ENCODE measurements at places on chromosomes 12 and 14. TPM values are rescaled to one million over a fixed set of nuclear protein-coding genes. Genes with fewer than 3 reads are reported as not detected.

GRCh38 chr14:54104601-54105145 is 148.0 kb upstream of the BMP4 start:
- H3K4me1 ChIP-seq: no peaks in the 10 kb centered on the region
- H3K27ac ChIP-seq: no peak overlapping the region
- H3K27me3 ChIP-seq: no peaks in the 10 kb centered on the region

DNA sequence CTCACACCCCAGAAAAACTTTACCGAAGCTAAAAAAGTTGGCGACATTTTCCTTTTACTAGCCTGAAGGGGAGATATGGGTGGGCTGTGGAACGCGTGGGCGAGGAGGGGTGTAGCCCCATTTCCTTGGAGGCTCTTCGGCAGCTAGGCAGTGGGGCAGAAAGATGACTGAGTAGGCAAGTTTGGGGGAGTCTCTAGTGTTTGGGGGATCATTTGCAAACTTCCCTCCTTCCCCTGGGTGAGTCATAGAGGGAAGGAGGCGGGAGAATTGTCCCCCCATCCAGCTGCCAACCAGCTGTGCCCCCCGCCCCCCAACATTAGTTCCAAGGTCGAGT is 2.3 kb downstream of the GLI1 start:
- H3K4me1 ChIP-seq: peaks cover 24% of the 10 kb centered on the region
- ATAC-seq: no peak
- peak overlapping the region; percentile 83 for H3K4me3 ChIP-seq
- H3K27ac ChIP-seq: no peak overlapping the region
- peaks cover 12% of the 10 kb centered on the region for H3K27me3 ChIP-seq

- H3K4me1 ChIP-seq: no peaks in the 10 kb centered on the region
- ATAC-seq: no peak
- H3K27me3 ChIP-seq: peaks cover 14% of the 10 kb centered on the region
- H3K4me3 ChIP-seq: no peak overlapping the region
These were observed 8.7 kb downstream of the KRT71 start for GRCh38 chr12:52543985-52544883.

DNA sequence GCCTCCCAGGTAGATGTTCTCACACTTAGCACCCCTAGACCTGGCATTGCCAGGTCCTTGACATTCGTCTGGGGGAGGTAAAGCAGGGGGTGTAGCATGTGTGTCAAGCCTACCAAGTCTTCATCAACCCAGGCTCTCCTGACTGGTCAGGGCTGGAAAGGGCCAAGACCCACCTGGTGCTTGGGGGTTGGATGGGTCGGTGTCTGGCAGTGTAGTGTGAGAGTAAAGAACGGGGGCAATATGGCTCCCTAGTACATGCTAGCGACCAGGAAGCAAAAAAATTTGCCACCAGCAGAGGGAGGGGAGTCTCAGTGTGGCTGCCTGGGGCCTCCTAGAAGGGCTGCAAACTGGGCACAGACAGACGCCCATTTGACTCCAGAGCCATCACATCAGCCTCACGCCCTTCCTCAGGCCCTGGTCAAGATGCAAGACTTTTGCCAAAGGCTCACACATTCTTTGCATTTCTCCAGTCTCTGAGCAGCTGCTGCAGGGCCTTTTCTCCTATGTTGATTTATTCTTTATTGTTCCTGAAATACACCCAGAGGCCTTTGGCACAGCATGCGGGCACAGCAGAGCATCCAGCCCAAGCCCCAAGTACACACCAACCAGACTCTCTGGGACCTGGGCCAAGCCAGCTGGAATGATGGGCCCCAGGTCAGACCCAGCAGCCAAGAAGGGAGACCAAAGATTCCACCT is 38.3 kb upstream of the PNMA1 start:
- peak overlapping the region; percentile 91 for H3K4me3 ChIP-seq
- H3K27ac ChIP-seq: peak overlapping the region; percentile 96
- H3K27me3 ChIP-seq: no peaks in the 10 kb centered on the region
- H3K4me1 ChIP-seq: peaks cover 64% of the 10 kb centered on the region
- H3K36me3 ChIP-seq: peaks cover 87% of the 10 kb centered on the region

DNA sequence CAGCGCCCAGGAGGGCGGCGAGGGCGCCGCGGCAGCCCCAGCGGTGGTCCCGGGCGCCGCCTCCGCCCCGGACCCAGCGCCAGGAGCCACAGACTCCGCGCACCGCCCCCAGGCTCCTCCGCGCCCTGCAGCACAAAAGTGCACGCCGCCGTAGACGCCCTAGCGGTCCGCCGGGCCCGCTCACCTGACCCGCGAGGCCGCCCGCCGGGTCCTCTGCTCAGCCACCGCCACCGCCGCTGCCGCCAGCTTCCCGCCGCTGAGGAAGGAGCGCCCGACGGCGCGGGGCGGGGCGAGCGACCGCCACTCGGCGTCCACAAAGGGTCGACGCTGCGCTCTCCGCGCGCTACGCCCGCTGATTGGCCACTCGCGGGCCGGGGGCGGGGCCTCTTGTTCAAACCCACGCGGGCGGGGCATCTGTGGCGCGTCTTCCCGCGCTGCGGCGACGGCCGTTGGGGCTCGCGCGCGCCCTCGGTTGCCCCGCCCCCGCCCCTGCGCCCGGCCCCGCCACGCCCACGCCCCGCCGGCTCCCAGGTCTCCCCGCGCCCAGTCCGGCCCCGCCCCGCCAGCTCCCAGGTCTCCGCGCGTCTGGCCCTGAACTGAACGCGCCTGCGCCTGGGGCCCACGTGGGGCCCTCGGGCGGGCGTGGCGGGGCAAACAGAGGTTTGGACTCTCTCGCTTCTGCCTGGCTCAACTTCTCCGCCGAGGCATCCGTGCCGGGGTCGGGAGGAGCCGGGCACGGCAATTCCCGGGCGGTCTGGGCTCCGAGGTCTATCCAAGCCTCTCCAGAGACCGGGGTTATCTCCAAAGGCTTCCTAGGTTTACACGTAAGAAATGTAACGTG is at the start of gene CDCA4:
TSS of gene CDCA4 (minus strand) at position 269 of the 841 bp plus-strand sequence. CDS start 9,154 bp downstream, outside the sequence.
- H3K27ac ChIP-seq: peak within 1 kb of the TSS; percentile 90
- H3K4me3 ChIP-seq: peak within 1 kb of the TSS; percentile 98
- H3K36me3 ChIP-seq: peaks cover 52% of the 10 kb centered on the region
- H3K4me1 ChIP-seq: peaks cover 50% of the 10 kb centered on the region
- H3K27me3 ChIP-seq: no peaks in the 10 kb centered on the region
- ATAC-seq: peak; percentile 81

- no peaks in the 10 kb centered on the region for H3K4me1 ChIP-seq
- H3K27ac ChIP-seq: peak overlapping the region; percentile 23
- H3K4me3 ChIP-seq: peak overlapping the region; percentile 3
- H3K27me3 ChIP-seq: peaks cover 27% of the 10 kb centered on the region
These were observed 119.3 kb upstream of the OVCH1 start for GRCh38 chr12:29616664-29617406.

DNA sequence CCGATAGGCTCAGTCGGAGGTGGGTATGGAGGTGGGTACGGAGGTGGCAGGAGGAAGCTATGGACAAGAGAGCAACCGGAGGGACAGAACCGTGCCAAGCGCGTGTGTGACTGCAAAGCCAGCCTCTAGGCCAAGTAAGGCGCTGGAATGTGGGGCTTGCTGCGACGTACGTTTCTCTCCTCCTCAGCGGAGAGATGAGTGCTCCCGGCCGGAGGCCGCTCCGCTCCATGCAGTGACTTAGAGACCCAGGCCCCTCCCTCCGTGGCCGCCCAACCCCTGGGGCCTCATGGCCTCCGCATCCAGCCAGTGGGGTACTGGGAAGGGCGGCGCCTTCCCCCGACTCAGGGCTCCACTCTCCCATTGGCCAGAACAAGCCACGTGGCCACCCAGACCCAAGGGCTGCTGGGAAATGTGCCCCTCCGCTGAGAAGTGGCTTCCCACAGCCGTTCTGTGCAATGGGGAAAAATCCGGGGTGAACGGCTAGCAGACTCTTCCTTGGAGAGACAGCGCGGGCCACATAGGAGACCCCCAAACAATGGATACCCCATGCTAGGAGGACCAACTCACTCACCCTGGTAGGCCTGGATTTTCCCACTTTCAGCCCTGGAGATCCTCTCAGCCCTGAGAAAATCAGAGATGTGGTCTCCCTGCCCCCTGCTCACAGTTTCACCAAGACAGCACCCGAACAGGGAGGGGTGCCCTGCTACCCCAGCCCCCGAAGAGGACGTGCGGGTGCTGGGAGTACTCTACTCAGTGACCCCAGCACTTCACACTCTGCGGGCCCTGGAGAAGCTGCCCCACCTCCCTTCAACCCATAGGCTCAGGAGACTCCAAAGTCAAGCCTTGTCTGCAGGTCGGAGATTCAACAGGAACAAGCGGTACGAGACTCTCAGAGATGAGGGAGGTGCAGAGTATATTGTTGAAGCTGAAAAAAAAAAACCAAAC is 66.7 kb downstream of the RIMBP2 start:
- no peak overlapping the region for H3K4me3 ChIP-seq
- no peaks in the 10 kb centered on the region for H3K27me3 ChIP-seq
- no peaks in the 10 kb centered on the region for H3K4me1 ChIP-seq
- no peak for ATAC-seq

GRCh38 chr14:83085136-83085535 is 1551.5 kb upstream of the SEL1L start:
- H3K4me1 ChIP-seq: no peaks in the 10 kb centered on the region
- no peak overlapping the region for H3K4me3 ChIP-seq
- H3K27ac ChIP-seq: no peak overlapping the region

GRCh38 chr12:126784328-126784921 is 1482.5 kb upstream of the TMEM132C start:
- no peaks in the 10 kb centered on the region for H3K36me3 ChIP-seq
- H3K27ac ChIP-seq: peak overlapping the region; percentile 44
- ATAC-seq: peak; percentile 52
- no peaks in the 10 kb centered on the region for H3K27me3 ChIP-seq
- H3K4me3 ChIP-seq: no peak overlapping the region

GRCh38 chr12:103493199-103493598 is 2.6 kb downstream of the C12orf42 start:
- peaks cover 11% of the 10 kb centered on the region for H3K4me1 ChIP-seq
- H3K27me3 ChIP-seq: peaks cover 37% of the 10 kb centered on the region
- no peak for ATAC-seq

DNA sequence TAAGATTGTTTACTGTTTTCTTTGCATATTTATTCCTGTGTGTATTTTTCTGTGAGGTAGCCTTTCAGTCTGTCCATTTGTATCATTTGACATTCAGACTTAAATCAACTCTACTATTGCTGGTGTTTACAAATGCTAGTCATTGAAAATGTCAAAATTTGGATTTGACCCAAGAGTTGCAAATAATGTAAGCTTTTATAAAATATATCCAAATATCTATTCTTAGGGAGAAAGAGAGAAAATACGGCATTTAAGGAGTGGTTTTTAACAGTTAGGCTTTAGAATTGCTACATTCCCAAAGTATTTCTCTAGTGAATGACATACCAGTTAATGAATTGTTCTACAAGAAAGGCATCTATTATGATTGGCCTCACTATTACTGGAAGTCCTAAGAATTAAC is 37.9 kb downstream of the FRS2 start:
- H3K27me3 ChIP-seq: no peaks in the 10 kb centered on the region
- no peak overlapping the region for H3K4me3 ChIP-seq
- H3K36me3 ChIP-seq: no peaks in the 10 kb centered on the region
- peaks cover 14% of the 10 kb centered on the region for H3K4me1 ChIP-seq
- no peak for ATAC-seq

DNA sequence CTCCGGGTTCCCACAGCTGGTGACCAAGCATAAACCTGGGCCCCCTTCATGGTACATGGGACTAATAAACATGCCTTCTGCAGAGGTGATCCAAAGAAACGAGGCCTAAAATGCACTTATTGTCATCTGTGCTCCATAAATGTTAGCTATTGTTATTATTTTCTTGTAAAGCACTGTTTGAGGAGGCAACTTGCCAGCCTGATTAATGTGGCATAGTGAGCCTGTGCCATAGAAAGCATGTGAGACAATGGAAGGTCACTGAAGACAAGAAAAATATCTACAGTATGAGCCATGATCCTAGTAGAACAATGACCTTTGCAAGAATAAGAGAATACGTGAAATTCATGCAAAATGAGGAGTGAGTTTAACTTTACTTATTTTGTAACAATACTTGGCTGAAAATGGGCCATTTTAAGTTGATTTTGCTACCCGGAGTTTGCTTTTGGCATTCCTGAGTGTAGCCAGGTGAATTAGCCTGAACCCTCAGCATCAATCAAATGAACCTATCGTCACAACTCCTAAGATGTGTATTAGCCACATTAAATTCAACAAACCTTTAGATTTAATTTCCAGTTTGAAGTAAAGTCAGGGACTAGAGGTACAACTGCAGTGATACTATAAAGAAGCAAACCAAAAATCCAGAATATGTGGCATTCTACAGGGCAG is 52.2 kb downstream of the CPM start:
- no peak overlapping the region for H3K4me3 ChIP-seq
- no peaks in the 10 kb centered on the region for H3K4me1 ChIP-seq
- H3K27me3 ChIP-seq: no peaks in the 10 kb centered on the region
- no peak overlapping the region for H3K27ac ChIP-seq
- no peaks in the 10 kb centered on the region for H3K36me3 ChIP-seq

- H3K4me1 ChIP-seq: peaks cover 40% of the 10 kb centered on the region
- peak; percentile 79 for ATAC-seq
- H3K27me3 ChIP-seq: no peaks in the 10 kb centered on the region
- peaks cover 4% of the 10 kb centered on the region for H3K36me3 ChIP-seq
- peak overlapping the region; percentile 34 for H3K4me3 ChIP-seq
- H3K27ac ChIP-seq: peak overlapping the region; percentile 63
These were observed 69.3 kb downstream of the RIN3 start for GRCh38 chr14:92582706-92583452.

- peaks cover 15% of the 10 kb centered on the region for H3K36me3 ChIP-seq
- no peak overlapping the region for H3K4me3 ChIP-seq
- no peaks in the 10 kb centered on the region for H3K27me3 ChIP-seq
- no peak overlapping the region for H3K27ac ChIP-seq
- ATAC-seq: no peak
- peaks cover 25% of the 10 kb centered on the region for H3K4me1 ChIP-seq
These were observed 30.6 kb downstream of the TAOK3 start for GRCh38 chr12:118342090-118342489.

DNA sequence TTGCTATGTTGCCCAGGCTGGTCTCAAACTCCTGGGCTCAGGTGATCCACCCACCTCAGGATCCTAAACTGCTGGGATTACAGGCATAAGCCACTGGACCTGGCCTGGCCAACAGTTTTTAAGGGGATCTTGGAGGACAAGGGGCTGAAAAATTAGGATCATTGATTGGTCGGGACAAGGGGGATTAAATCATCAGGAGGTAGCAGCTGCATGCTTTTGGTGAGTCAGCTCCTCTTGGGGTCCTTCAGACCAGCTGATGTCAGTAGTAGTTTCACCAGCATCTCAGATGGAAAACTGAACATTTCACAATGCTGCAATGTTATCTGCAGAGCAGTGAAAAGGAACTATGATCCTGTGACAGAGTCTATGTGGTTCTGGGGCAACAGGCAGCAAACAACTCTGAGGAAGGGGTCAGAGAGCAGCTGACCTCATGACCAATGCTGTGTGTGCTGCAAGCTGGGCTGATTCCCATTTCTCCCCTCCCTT is 6.3 kb downstream of the LRRC74A start:
- peaks cover 3% of the 10 kb centered on the region for H3K27me3 ChIP-seq
- ATAC-seq: no peak
- no peak overlapping the region for H3K4me3 ChIP-seq
- H3K27ac ChIP-seq: no peak overlapping the region
- no peaks in the 10 kb centered on the region for H3K36me3 ChIP-seq
- no peaks in the 10 kb centered on the region for H3K4me1 ChIP-seq

- no peak overlapping the region for H3K27ac ChIP-seq
- peaks cover 8% of the 10 kb centered on the region for H3K27me3 ChIP-seq
- no peaks in the 10 kb centered on the region for H3K36me3 ChIP-seq
- H3K4me3 ChIP-seq: no peak overlapping the region
- no peaks in the 10 kb centered on the region for H3K4me1 ChIP-seq
- ATAC-seq: no peak
These were observed 126.0 kb upstream of the COCH start for GRCh38 chr14:30748343-30748742.

The CCDC38 gene
- 0.28 TPM for total RNA-seq

The AQP6 gene
- total RNA-seq: not detected

The AGAP2 gene
- total RNA-seq: 52.0 TPM

The MYF5 gene
- total RNA-seq: not detected

The PRPF39 gene
- total RNA-seq: 49.6 TPM

Data from activated T-helper 17 cell treated with anti-CD3 and anti-CD28 coated beads, Interleukin-2, amount 50 U/mL, for 72 hours (primary cell).